ENCODE measurements at places on chromosomes 4 and X. TPM values are rescaled to one million over a fixed set of nuclear protein-coding genes. Genes with fewer than 3 reads are reported as not detected.

DNA sequence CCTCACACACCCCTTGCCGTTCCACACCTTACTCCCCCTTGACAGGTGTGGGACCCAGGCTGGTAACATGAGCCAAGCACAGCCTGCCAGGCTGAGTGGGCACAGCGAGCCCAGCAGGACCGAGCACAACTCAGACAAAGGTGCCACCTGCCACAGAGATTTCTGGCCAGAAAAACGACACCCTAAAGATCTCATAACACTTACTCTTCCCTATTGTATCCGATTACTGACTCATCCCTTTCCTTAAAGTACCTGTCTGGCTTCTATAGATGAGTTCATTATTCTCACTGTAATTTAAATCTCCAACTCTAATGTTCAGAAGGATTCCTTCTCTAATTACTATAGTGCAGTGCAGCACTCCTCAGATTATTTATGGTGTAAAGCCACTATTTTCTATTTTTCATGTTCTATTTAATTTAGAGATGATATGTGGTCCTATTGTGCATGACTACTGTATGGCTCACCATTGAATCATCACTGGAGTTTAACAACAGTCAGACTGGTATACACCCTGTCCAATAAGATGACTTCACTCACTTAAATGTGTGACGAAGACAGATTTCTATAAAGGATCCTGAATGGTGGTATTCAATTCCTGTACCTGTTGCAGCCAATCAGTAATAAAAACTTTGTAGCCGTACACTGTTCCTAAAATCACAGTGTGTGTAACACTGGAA lies 7.6 kb upstream of the SYTL5 start:
- no peak for DNase-seq

- no peak for DNase-seq
Measured at GRCh38 chr4:34280131-34280530, 1964.2 kb downstream of the ARAP2 start.

- no peak for DNase-seq
Measured at GRCh38 chrX:55127692-55128091, 38.9 kb downstream of the PAGE2 start.

GRCh38 chr4:80090090-80090489 lies 17.1 kb upstream of the ANTXR2 start:
- no peak for DNase-seq

GRCh38 chrX:70445951-70446350 lies 1.3 kb downstream of the DLG3 start:
- no peak for DNase-seq

GRCh38 chr4:164789047-164789446 lies 35.1 kb downstream of the SMIM31 start:
- DNase-seq: no peak

- no peak for DNase-seq
Measured at GRCh38 chrX:16491461-16491860, 158.5 kb upstream of the S100G start.

DNA sequence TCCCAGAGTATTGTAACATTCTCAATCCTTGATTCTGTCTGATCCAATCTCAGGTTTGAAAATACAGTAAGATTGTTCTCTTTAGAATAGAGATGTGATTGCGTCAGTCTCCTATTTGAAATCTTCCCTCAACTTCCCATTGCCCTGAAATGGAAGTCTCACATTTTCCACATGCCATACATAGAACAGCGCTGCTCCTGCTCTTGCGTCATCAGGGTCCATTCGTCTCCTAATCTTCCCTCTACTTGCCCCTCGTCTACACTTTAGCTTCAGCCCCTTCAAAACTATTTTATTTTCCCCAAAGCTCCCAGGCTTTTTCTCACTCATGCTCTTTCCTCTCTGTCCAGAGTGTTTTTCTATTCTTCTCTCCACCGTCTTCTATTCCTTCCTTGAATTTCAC lies 301.7 kb upstream of the MAGEB2 start:
- DNase-seq: no peak

- DNase-seq: no peak
Measured at GRCh38 chr4:166501941-166502382, 628.9 kb downstream of the TLL1 start.

GRCh38 chr4:30717208-30718020 lies 2.8 kb upstream of the PCDH7 start:
- DNase-seq: peak; percentile 47

VSIG1 gene
- 0.38 TPM for total RNA-seq

GPM6B gene
- total RNA-seq: 2.4 TPM

SLC39A8 gene
- 9.1 TPM for total RNA-seq

PIR gene
- 9.5 TPM for total RNA-seq

APLN gene
- total RNA-seq: not detected

UCP1 gene
- not detected for total RNA-seq

DUSP21 gene
- not detected for total RNA-seq

NOX1 gene
- 0.88 TPM for total RNA-seq

BANK1 gene
- total RNA-seq: 1.6 TPM

DIPK2B gene
- 9.9 TPM for total RNA-seq

NLGN3 gene
- 1.6 TPM for total RNA-seq

Measured in Peyer's patch (tissue), 4 donors.